Activated T-cell treated with anti-CD3 and anti-CD28 coated beads for 24 hours (primary cell): ENCODE measurements at places on chromosomes 1 and 21.
A peak's percentile ranks its signal among the peaks of the same experiment; 100 is the strongest.

DNA sequence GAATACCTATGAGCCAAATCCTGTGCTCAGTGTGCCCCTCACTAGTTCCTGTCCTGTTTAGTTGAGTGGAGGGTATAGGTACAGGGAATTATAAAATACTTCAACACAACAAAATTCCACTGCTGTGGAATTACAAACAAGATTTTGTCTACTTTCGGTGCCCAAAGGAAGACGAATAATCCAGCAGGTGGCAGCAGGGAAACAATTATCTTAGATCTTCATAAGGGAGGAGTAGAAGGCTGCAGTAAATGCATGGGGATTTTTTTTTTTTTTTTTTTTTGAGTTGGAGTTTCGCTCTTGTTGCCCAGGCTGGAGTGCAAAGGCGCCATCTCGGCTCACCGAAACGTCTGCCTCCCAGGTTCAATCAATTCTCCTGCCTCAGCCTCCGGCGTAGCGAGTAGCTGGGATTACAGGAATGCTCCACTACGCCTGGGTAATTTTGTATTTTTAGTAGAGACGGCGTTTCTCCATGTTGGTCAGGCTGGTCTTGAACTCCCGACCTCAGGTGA, 2.0 kb upstream of the PIP5K1A start:
- DNase-seq, result peak; percentile 32

- no peak for DNase-seq
Measured at GRCh38 chr21:42737951-42738590, 84.7 kb downstream of the PDE9A start.

DNA sequence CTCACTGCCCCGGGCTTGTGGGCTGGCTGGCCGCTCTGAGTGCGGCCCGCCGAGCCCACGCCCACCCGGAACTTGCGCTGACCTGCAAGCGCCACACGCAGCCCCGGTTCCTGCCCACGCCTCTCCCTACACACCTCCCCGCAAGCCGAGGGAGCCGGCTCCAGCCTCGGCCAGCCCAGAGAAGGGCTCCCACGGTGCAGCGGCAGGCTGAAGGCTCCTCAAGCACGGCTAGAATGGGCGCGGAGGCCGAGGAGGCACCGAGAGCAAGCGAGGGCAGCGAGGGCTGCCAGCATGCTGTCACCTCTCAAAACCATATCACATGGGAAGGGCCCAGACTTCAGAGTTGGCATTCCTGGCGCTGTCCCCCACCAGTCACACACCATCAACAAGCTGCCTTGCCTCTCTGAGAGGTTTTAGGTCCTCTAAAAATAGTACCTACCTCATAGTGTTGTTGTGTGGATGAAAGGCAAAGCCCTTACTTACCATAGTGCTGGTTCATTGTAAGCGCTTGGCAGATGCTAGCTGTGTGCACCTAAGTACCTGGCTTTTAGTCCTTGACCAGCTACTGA, 13.4 kb downstream of the LDLRAD1 start:
- DNase-seq, result no peak

DNA sequence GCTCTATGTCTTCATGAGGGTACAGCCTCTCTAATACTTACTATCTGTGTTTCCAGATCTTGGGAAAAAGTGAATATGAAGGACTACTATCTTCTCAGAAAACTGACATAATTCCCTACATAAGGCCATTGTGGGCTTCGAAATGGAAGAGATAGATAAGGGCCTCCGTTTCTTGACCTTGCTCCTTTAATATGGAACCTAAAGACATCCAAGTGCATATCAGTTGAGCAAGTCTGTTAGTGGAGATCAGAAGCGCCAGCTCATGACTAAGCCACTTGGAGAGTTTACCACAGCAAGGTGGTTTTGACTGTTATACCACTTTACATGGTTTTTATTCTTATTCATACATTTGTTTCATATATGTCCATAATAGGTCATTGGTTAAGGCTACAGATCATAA, 35.3 kb upstream of the FCER1A start:
- no peak for DNase-seq

DNA sequence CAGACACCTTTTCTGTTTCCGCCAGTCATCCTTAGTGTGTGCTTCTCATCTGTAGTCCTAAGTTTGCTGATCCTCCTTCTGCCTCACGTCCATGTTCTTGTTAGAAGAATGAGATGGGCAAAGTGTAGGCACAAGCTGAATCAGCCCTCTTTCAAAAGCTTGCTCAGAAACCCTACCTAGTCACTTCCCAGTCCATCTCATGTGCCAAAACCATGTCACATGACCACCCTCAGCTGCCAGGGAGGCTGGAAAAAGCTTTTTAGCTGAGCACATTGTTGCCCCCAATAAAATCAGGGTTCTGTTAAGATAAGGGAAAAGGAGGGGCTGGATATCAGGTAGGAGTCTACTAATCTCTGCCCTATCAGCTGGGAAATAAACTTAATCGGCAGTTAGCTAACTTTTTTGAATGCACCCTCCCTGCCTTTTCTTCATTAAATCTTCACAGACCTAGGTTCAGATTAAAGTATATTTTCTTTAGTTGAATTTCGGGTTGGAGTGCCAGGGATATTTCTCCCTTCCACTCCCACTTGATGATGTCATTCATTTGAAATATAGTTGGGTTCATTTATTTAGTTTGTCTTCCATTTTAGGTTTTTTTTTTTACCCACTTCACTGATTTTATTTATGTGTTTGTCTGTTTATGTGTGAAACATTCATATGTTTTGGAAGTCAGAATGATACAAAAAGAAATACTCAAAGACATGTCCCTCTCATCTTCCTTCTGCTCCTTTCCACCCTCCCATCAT, 129.2 kb downstream of the ROR1 start:
- no peak for DNase-seq

GRCh38 chr21:33013626-33014025, 12.1 kb upstream of the OLIG2 start:
- no peak for DNase-seq

- DNase-seq, result no peak
Measured at GRCh38 chr1:109661391-109661790, 5.5 kb downstream of the GSTM4 start.

DNA sequence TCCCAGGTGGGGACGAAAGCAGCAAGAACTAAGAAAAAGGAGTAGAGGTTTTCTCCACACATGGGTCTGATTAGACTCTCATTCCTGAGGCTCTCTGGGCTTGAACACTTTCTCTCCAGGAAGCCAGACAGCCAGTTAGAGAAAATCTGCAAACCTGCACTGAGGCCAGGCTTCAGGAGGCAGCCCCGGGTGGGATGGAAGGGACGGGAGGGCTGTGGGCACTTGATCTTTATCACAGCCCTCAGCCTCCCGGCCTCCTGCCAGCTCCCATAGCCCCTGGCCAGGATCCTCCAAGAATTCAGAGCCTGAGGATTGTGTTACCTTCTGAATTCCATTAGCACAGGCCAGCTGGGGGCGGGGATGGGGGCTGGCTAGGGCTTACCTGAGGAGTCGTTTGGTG, 40.1 kb downstream of the SERTAD4 start:
- DNase-seq, result no peak

DNA sequence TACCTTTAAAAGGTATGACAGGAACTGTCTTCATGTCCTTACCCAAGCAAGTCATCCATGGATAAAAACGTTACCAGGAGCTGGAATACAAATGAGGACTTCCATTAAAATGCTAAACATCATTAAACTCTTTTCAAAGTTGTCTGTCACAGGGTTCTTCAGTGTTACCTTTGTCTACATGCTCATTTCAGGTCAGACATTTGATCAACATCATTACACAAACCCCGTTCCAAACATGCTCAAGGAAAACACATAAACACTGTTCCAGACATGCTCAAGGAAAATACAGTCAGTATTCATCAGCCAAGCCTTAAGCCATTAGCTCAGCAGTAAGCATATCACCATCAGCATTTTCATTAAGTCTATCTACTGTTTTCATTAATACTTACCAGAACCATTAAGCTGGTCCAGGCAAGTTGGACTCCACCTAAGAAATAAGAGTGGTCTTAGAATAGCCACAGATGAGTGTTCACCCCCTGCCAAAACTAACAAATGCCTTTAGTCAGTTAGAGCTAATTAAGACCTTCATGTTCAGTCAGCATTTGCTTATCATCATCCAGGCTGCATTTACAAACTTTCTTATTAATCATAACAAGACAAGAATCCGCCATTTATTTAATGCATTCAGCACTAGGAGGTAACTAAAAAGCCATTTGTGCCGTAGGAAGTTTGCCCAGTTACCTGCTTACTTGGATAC, 2.2 kb downstream of the GAS5 start:
- DNase-seq, result no peak

GRCh38 chr1:219119839-219120238, 53.8 kb upstream of the LYPLAL1 start:
- DNase-seq, result no peak

DNA sequence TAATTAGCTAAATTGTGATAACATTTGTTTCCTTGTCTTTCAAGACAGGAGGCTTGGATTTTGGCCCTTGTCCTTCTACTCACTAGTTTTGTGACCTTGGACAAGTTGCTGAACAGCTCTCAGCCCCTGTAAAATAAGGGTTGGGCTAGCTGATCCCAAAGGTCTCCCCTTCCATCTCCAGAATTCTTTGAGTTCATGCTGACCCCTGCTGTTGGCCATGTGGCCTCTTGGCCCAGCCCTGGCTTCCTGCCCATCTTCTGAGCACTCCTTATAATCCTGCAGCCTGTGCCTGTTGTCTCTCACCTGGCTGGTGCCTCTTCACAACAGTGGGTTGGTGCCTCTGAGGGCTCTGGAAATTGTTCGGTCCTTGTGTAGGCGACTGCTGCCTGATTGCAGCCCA, 10.1 kb downstream of the PTGFRN start:
- DNase-seq, result no peak

DNA sequence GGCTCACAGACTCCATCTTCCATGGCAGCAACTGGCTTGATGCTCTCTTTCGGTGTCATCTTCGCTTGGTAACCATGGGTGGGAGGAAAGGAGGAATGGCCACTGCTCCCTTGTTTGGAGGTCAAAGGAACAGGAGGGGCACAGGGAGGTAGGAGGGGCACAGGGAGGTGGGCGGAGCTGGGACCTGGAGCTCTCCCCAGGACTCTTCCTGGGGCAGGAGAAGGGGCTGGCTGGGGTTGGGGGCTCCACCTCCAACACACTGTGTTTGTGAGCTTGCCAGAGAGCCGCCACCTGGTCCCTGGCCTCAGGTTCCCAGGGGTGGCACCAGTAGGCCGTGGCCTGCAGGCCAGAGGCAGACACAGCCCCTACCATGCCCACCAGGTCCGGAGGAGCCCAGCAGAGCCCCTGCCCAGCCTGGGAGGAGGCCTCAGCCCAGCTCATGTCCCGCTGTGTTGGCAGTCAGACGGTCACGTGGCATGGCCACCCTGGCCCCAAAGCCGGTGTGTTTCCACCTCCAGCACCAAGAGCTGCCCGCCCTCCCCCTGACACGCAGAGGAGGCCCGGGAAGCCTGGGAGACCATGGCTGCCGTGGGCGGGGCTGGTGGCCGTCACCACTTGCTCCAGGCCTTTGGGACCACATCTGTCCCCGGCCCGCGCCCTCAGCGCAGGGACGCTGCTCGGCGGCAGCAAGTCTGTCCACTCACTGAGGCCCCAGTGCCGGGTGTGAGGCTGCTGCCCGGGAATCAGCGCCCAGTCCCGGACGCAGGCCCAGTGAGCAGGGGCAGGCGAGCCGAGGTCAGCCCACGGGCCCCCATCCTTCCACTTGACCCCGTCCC, 73.9 kb downstream of the MORN1 start:
- DNase-seq, result no peak

DNA sequence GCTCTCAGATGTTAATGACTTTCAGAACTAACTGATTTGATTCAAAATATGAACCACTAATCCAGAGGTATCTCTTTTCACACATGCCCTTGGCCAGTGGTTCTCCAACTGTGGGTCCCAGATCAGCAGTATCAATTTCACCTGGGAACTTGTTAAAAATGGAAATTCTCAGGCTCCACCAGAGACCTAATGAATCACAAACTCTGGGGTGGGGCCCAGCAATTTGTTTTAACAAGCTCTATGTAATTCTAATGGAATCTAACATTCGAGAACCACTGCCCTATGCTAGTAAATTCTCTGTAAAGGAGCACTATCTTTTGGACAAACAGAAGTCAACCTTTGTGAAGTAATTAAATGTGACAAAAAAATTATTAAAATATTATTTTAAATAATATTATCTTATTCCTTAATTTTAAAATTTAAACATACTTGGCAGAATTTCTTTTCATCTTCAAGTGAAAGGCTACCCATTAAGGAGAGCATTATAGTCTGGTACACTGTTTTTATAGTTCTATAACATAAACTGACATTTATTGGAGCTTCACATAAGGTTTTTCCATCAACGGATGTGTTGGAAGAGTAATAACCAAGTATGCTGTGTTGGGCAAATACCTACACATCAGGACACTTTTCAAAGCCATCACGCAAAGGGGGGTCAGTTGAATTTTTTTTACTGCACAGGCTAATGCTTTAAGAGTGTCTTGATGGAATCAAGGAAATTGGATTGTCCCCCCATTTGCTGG, 130.4 kb downstream of the LHX4 start:
- no peak for DNase-seq
